ENCODE measurements at places on chromosomes 1 and 21. TPM values are rescaled to one million over a fixed set of nuclear protein-coding genes. Genes with fewer than 3 reads are reported as not detected.

CTPS1 gene
- 45.1 TPM for total RNA-seq

TEKT2 gene
- total RNA-seq = 0.15 TPM

SH2D5 gene
- total RNA-seq = 0.46 TPM

PRDM16 gene
- total RNA-seq = 2.7 TPM

TTC22 gene
- not detected for total RNA-seq
